ENCODE measurements at places on chromosomes 3 and 15.

- no peak for DNase-seq
Measured at GRCh38 chr15:100758555-100758954, 121.1 kb upstream of the ALDH1A3 start.

DNA sequence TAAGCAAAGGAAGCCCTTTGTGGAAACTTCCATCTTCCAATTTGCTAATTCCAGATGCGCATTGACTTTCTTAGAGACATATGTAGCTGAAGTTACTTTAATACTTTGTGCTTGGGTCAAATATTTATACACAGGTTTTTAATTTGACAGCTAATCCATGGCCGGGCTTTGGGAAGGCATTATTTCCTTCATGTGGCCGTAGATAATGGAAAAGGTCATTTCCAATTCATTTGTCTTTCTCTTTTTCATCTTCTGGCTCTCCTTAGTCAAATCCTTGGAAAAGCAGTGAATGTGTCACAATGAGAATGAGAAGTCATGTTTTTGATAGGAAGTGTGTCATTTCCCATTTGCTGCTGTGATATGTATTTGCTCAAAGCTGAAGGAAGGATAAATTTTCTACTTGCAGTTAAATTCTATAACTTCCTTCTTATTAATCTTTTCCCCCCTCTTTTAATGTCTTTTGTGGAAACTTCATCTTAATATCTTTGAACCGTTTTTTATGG is 323.3 kb downstream of the CLSTN2 start:
- DNase-seq: no peak

GRCh38 chr15:47887241-47887800 is 170.0 kb downstream of the SEMA6D start:
- peak; percentile 88 for DNase-seq

GRCh38 chr3:105365081-105365390 is 1.7 kb upstream of the ALCAM start:
- no peak for DNase-seq

DNA sequence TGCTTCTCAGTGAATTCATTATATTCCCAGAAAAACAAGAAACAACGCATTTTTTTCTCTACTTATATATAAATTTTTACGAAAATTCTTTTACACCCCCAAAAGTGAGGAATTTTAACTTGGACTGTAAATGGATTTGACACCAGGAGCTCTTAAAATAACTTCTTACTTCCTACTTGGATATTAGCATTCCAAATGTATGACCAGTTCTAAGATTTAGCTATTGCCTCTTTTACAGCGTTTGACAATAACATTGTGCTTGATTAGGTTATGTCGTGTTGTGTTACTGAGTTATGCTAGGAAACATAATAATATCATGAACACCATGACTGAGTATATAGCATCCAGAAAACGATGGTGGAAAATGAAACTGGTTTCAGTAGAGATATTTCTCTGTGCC is 177.0 kb downstream of the CNTN6 start:
- DNase-seq: no peak

DNA sequence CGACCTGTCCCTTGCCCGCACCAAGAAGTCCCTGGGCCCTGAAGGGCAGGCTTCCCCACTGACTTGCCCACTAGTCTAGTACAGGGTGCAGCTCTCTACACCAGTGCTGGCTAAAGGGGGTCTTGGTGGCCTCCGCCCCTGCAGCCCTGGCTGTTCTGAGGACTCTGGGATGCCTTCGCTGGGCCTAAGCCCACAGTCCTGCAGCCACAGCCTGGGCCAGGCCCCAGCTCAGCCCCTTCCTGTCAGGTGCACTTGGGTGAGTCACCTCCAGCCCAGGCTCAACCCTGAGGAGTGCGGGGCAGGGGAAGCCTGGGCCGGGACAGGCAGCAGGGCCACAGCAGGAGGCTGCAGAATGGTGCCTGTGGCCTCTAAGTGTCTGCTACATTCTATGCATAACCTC is 971 bp downstream of the C3orf22 start:
- no peak for DNase-seq

GRCh38 chr3:127706312-127706711 is 33.6 kb downstream of the ABTB1 start:
- DNase-seq: no peak

- no peak for DNase-seq
Measured at GRCh38 chr3:140540262-140540661, 137.6 kb upstream of the TRIM42 start.

- no peak for DNase-seq
Measured at GRCh38 chr3:150535204-150535603, 11.1 kb downstream of the SERP1 start.

DNA sequence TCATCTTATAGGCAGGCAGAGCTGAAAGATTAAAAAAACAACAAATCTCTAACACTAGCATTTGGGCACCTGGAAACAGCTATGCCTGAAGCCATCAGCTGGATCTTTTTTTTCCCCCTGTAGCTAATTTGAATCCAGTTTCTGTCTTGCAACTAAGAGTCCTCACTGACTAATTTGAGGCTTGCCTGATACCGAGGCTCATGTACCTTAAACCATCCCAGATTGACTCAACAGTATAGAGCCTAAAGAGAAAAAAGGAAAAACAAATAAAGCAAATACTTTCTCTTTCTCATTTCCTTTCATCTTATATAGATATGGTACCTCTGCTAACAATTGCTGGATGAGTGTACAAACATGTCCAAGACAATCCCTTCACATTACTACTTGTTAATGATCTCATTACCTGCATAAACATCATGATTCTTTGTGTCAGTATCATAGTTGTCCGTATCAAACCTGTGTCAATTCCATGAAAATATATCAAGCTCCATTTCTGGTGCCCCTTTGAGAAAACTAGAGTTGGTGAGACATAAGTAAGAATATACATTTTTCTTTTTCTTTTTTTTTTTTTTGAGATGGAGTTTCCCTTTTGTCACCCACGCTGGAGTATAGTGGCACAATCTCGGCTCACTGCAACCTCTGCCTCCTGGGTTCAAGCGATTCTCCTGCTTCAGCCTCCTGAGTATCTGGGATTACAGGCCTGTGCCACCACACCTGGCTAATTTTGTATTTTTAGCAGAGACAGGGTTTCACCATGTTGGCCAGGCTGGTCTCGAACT is 43.1 kb downstream of the BHLHE40 start:
- DNase-seq: no peak

GRCh38 chr3:70342149-70342548 is 29.7 kb upstream of the MDFIC2 start:
- no peak for DNase-seq

DNA sequence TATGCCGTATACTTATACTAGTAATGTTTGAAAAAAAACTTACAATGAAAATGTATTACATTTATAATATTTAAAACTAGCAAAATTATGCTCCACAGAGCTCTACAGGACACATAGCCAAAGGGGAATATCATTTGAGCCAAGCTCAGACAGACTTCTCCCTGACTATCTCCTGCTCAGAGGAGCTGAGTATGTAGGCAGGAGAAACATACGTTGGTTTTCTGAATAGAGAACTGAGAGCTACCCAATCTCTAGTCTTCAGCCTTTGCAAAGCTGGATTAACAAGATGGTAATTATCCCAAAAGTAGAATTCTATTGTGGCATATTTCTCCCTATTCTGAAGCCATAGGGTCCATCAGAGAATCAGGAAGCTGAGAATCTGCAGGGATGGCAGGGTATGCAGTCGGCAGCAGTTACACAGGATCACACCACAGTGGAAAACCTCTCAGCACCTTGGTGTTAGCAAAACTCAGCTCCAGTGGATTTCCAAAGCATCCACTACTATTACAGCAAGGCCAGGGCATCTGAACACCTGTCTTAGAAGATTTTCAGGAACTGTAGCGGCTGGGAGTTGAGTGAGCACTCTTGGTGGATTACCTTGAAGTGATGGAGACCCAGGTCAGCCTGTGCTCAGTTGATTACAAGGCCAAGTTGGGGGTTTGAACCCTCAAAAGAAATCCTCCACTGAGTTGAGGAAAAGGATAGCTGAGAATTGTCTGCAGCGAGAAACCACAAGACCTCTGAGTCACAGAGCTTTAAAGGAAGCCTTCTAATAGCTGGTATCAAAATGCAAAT is 30.1 kb downstream of the GPR15 start:
- DNase-seq: no peak

DNA sequence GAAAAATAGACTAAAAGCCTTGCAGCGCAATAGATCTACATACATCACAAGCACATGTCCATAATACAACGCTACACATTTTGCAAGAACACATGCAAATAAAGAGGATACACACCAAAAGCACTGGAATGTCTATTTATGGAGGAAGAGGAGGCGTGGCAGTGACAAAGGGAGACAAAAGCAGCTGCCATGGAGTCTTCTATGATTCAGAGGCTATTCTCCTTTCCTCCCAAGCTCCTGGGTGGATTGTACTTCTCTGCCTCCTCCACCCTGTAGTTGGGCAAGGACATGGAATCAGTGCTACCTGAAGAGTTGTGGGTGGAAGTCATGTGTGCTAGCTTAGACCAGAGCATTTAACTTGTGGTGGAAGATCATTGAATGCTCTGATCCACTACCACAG is 57.9 kb upstream of the ABHD2 start:
- DNase-seq: no peak

GRCh38 chr3:69294014-69294766 is 91.7 kb downstream of the FRMD4B start:
- DNase-seq: no peak

- DNase-seq: no peak
Measured at GRCh38 chr3:48493203-48493501, 10.8 kb downstream of the SHISA5 start.

GRCh38 chr3:5579946-5580345 is 392.4 kb downstream of the EDEM1 start:
- no peak for DNase-seq

GRCh38 chr15:88467935-88468528 is 524 bp downstream of the MRPS11 start:
- DNase-seq: no peak

DNA sequence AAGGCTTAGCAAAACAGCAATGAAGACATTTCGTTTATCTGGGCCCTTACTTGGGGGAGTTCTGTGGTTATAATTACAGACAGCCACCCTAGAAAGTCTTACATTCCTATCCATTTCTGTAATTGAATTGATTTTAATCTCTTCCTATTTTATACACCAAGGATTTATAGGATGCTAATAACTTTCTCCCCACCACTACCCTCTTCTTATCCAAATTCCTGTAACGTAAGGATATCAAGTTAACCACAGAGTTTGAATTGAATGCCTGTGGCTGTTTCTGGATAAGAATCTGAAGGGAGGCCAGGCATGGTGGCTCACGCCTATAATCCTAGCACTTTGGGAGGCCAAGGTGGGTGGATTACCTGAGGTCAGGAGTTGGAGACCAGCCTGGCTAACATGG is 78.6 kb downstream of the MLH1 start:
- no peak for DNase-seq

DNA sequence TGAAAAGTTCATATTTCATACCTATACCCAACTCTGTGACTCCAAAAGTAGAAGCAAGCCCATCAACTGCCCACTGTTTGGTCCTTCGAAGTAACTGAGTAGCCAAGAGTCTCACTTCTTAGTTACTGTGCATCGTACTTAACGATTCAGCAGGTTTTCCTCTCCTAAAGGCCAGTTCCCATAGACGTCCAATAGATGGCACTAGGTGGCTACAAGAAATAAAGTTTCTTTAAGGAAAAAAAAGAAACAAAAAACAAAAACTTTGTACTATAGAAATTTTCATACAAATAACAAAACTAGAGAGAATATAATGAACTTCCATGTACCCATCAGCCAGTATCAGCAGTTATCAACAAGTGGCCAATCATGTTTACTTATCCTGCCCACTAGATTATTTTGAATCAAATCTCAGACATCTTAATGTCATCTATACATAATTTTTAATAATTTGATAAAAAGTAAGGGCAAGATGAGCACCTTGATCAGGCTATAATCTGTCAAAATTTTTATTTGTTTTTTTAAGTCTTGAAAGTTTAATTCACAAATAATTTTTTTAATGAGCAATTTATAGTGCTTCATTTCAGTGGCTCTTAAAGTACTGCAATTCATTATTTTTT is 63.8 kb upstream of the ACP3 start:
- peak; percentile 7 for DNase-seq

GRCh38 chr15:98905963-98906711 is 101.5 kb downstream of the PGPEP1L start:
- no peak for DNase-seq

GRCh38 chr15:58552505-58553364 is 120.9 kb downstream of the LIPC start:
- no peak for DNase-seq

DNA sequence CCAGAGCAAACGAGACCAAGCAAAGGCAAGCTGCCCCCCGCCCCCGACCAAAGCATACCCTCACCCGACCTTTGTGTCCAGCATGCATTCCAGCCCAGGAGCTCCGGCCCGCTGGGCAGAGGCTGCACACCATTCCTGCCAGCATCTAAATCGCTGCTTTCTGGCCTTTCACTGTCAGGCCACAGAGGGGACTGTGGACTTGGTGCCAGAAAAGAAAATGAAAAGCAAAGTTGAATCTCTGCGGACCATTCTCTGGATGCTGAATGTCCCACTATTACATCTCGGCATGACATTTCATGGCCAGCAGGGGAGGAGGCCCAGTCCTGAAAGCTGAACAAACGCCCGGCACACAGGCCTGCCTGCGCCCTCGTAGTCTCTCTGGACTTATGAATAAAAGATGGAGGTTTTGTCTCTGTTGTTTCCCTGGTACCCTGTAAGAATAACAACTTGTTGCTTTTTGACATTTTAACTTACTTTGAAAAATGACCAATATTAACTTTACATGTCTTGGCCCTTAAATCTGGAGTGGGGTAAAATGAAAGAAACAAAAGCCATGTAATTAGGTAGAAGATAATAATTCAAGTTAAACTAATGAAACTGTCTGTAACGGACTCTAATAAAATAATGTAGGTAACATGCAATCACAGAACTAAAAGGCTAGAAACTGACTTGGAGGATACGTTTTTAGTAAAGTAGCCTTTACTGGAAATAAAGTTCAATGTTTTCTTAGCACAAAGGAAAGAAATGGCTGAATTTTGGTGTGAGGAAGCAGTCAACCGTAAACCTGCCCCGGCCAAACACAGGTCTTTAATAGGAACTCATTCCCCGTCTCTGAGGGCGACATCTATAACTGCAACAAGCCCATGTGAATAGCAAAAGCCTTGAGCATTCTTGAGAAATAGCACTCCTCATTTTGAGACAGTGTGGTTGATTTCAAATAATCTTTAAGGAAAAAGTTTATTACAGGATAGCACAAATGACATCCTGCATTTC is 12.7 kb downstream of the IL17RD start:
- no peak for DNase-seq

DNA sequence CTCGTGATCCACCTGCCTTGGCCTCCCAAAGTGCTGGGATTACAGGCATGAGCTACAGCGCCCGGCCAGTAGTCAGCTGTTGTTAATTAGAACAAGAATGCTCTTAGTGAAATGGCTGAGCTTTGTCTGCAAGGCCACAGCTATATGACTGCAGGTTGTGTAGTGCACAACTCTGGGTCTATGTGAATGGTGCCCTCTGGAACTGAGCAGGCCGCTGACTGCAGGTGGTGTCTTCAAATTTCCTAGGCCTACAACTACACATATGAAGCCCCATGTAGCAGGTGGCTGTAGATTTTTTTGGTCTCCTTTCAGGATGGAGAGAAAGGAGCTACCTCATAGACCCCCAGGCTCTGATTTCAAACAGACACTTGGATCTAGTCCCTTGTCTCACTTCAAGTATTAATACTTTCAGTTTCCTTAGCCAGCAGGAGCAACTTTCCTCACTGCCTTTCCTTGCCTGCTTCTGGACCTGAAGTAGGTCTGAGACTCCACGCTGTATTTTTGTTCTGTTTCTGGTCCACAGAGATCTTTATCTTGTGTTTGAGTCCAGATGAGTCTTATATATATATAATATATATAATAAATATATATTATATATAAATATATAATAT is 86.9 kb downstream of the C3orf80 start:
- DNase-seq: no peak
